ENCODE measurements at places on chromosomes 3 and 15. TPM values are rescaled to one million over a fixed set of nuclear protein-coding genes. Genes with fewer than 3 reads are reported as not detected.
A peak's percentile ranks its signal among the peaks of the same experiment; 100 is the strongest.

DNA sequence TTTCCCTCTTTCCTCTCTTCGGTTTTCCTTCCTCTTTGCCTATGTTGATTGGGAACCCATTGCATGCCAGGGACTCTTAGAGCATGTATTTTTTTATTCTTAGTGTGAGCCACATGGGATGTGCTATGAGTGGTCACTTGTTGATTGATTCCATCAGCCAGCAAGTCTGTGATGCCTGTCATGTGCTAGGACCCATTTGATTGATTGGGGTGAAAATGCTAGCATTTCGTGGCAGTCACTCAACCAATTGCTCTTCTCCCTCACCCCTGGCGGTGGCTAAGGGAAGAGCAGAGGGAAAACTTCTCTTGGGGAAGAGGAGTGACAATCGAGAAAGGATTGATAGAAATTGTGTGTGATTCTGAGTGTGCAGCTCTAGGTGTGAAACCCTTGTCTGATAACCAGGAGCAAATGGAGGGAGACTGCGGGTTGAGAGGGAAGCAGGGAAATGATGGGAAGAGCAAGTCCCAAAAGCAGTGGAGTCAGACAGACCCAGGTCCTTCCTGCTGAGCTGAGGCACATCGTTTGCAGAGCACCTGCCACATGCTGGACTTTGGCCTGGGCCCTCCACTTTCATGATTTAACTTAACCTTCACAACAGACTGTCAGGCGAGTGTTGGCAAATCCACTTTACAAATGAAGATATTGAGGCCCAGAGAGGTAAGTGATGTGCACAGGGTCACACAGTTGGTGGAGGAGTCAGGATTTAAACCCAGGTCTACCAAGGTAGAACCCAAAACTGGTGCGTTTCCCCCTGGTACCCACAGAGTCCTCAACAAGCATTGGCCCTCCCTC, 40.0 kb downstream of the SLC6A11 start:
- no peak for DNase-seq

The IL5RA gene
- not detected for polyA plus RNA-seq

The GOLGA6L4 gene
- polyA plus RNA-seq: 0.44 TPM

- DNase-seq: no peak
Observed at GRCh38 chr3:111802163-111802625, 56.9 kb upstream of the PHLDB2 start.

DNA sequence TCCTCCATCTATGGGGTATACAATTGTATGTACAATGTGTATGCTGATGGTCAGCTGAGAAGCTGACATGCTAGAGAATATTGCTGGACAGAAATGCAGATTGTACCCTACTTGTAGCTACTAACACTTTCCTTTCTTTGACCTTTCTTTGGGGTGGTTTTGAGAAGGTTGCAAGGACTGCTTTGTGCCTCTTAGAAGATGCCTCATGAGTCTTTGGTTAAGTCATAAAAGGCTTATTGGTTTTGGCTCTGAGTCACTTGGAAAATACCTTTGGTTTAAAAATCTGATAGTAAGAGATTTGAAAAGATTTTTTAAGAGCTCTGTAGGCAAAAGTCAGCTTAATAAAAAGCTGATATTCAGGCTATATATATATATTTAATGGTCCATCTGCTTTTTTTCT, 71.5 kb downstream of the ZMAT3 start:
- no peak for DNase-seq

The PCYT1A gene
- 145 TPM for polyA plus RNA-seq

The RTP1 gene
- polyA plus RNA-seq: not detected

DNA sequence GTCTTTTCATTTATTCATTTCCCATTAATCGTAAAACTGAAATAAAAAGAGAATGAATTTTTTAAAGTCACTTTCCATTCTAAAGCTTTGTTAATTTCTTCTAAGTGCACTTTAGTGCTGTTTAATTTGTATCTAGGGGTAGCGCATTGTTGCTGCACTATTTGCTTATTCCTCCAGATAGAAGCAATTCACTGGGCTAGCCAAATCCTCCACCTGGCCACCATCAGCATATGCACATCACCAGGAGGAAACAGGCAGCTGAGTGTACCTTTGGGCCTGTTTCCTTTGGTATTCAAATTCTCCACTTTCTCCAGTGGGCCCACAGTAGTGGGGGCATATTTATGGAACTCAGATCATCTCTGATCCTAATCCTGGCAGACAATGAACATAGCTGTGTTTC, 29.8 kb upstream of the CPB1 start:
- DNase-seq: no peak

- DNase-seq: no peak
Observed at GRCh38 chr3:55854494-55854893, 367.4 kb upstream of the WNT5A start.

DNA sequence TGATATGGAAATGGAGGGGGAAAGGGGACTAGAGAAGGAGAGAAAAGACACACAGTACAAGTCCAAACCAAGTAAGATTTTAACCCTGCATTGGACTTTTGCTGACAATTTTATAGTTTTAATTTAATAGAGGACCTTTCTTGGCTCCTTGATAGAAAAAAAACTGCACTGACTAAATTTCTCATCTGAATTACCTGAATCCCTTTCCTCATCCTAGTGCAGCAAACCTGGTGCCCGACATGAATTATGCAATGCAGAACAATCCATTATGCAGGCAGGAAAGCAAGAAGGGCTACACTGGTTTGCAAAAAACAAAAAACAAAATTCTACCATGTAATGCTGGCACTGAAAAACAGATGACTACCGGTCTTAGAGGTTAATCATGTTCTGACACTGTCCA, 15.5 kb downstream of the MAGI1 start:
- DNase-seq: no peak

DNA sequence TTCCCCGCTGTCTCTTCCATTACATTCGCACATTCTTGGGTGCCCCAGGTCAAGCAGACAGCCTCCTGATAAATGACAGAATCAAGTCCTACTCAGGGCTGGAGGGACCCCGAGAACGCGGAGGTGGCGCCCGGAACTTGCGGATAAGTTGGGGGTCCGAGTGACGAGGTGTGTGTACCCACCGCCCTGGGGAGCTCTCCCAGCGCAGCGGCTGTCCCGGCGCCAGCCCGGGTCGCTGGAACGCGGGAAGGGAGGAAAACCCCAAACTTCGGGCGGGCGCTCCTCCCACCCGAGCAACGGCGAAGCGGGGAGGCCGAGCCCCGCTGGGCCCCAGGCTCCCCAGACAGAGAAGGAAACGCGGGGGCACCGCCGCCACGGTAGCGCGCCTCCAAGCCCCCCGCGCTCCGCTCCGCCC, 550 bp downstream of the CLN6 start:
- DNase-seq: no peak

DNA sequence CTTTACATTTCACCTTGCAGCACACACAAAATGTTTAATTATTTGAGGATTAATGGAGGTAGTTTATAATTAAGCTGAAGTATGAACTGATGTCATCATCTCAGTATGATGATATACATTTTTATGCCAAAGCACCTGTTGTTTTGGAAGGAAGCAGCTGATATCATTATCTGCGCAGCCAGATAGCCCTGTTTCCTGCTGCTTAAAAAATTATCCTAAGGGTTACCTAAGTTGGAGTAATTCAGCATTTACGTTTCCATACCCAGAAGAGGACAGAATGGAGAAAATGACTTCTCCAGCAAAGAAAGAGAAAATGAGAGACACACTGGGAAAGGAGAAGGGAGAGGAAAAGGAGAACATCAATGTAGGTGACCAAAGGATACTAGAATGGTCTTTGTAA, 370.3 kb upstream of the PLSCR5 start:
- no peak for DNase-seq

The CKMT1B gene
- 64.8 TPM for polyA plus RNA-seq

DNA sequence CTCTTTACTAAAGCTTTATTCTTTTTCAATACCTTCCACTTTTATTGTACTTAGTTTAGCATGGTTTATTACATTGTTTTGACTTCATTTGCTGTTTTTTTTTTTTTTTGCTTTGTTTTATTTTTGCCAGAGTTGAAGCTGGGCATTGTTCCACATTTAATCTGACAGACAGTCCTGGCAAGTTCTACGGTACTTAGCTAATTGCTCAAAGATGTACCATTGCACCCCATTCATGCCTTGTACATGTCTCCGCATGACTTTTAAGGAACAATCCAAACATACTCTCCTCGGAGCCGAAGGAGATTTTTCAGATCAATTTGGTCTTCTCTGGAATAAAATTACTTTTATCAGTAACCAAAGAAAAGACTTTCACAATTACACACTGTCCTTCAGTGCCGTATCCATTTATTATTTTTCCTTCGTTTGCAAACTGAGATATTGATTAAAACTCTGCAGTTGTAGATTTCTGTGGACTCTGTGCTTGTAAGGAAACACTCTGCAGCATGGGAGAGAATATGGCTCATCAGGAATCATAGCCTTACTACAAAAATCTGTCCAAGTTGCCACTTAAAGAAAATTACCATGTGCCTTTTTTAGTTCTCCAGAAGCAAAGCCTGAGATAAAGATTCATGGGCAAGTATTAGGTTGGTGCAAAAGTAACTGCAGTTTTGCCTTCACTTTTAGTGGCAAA, 952.0 kb downstream of the AGBL1 start:
- peak; percentile 54 for DNase-seq

The GPR160 gene
- 0.12 TPM for polyA plus RNA-seq

DNA sequence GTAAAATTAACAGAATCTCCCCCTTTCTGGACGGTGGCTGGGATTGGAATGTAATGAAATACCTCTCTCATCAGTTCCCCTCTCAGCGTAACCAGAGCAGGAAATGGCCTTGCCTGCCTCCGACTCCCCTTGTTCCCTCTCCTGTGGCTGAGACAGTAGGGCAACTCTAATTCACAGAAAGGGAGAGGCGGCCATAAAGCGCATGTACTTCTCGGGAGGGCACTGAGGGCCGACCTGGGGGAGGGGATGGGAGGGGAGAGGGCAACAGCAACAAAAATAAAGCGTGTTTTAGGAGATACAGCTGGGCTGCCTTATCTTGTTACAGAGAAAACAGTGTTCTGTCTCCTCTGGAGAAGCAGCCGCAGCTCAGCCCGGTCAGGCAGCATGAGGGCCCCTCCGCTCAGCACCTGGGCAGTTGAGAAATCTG, 783.3 kb upstream of the ARRDC4 start:
- DNase-seq: no peak

The CDHR4 gene
- polyA plus RNA-seq: not detected

DNA sequence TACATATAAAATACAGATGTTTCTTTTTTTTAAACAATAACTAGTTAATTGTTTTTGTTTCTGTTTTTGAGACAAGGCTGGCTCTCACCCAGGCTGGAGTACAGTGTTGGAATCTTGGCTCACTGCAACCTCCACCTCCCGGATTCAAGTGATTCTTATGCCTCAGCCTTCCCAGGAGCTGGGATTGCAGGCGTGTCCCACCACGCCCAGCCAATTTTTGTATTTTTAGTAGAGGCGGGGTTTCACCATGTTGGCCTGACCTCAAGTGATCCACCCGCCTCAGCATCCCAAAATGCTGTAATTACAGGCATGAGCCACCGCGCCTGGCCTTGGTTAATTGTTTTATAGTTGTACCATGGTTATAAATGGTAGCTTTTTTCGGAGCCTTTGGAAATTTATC, 72.3 kb downstream of the PIAS1 start:
- no peak for DNase-seq

The PLA2G4F gene
- 4.4 TPM for polyA plus RNA-seq

The ANKRD34C gene
- polyA plus RNA-seq: not detected

- no peak for DNase-seq
Observed at GRCh38 chr3:46495901-46496456, 1.8 kb upstream of the RTP3 start.

The PLA2G4B gene
- polyA plus RNA-seq: 8.6 TPM

The HHLA2 gene
- not detected for polyA plus RNA-seq

GRCh38 chr3:88462230-88462629, 312.5 kb downstream of the C3orf38 start:
- no peak for DNase-seq

The NSUN3 gene
- polyA plus RNA-seq: 4.2 TPM

- no peak for DNase-seq
Observed at GRCh38 chr3:13881536-13882410, 1.9 kb upstream of the WNT7A start.

GRCh38 chr15:35535365-35535916, 10.5 kb downstream of the DPH6 start:
- no peak for DNase-seq

GRCh38 chr3:11467875-11468274, 175.8 kb downstream of the VGLL4 start:
- no peak for DNase-seq

The AHSG gene
- polyA plus RNA-seq: 0.59 TPM

The CNTN3 gene
- 0.06 TPM for polyA plus RNA-seq

DNA sequence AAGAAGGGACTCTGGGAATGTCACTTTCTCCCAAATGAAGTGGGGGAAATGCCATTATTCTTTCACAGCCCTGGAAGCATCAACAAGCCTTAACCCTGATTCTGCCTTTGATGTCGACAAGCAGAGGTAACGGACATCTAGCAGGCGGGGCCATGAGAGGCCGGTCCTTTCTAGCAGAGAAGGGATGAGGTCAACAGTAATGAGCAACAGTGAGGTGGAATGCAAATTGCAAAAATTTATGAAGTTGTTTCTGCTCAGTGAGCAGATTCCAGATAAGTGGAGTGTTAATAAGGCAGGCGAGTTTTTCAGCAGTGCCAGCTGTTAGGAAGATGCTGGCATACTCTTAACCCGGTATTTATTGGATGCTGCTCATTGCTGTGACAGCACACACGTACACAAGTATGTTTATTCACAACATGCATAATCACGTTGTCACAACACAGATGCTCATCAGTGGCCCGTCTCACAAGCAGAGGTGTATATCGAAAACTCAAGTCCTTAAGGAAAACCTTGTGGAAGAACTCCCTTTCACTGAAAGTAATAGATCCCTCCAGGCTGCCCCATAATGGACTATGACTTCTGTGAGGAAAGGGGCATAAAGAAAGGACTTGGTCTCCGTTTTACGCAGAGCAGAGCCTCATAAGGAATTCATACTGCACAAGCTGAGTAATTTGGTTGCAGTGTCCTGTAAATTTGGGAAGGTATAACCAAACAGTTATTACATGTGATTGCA, 329.0 kb downstream of the IGSF11 start:
- DNase-seq: no peak

- DNase-seq: no peak
Observed at GRCh38 chr15:58423831-58424608, 7.8 kb upstream of the LIPC start.

DNA sequence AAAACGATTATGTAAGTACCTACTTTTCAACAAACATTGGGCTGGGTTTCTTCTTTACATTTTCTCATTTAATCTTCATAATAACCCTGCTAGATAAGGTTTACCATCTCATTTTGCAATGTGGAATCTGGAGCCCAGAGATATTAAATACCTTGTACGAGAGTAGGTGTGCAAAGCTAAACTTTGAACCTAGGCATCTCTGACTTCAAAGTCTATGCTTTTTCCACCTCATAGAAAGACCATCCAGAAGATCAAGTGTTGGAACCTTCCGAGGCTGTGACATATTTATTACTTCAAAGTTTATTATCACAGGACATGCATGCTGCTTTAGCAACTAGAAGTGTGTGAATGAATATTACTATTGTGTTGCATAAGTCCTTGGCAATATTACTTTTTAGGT, 497.2 kb upstream of the TPRG1 start:
- no peak for DNase-seq

- DNase-seq: no peak
Observed at GRCh38 chr3:36736301-36736700, 28.1 kb downstream of the DCLK3 start.

Data from keratinocyte (primary cell).